ENCODE measurements at places on chromosomes 4 and X.

- no peak for DNase-seq
Measured at GRCh38 chr4:152847376-152847775, 67.6 kb downstream of the ARFIP1 start.

GRCh38 chr4:140152751-140153418, 1.1 kb downstream of the MAML3 start:
- peak; percentile 42 for DNase-seq

DNA sequence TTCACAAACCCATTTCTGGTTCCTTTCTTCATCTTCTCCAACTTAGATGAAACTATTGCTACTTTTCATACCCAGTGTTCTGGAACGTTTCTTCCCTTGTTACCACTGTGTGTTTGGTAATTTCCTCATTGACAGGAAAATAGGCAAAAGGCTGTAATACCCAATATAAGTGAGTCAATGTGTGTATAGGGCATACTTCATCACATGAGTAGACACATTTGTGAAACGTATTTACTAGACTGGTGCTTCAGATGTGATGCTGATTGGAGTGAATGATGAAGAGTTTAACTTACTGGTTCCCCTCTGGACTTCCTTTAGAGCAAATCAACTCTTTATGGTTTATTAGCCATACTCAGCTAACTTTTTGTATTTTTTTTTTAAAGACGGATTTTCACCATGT, 195.1 kb upstream of the ATP6AP2 start:
- no peak for DNase-seq

DNA sequence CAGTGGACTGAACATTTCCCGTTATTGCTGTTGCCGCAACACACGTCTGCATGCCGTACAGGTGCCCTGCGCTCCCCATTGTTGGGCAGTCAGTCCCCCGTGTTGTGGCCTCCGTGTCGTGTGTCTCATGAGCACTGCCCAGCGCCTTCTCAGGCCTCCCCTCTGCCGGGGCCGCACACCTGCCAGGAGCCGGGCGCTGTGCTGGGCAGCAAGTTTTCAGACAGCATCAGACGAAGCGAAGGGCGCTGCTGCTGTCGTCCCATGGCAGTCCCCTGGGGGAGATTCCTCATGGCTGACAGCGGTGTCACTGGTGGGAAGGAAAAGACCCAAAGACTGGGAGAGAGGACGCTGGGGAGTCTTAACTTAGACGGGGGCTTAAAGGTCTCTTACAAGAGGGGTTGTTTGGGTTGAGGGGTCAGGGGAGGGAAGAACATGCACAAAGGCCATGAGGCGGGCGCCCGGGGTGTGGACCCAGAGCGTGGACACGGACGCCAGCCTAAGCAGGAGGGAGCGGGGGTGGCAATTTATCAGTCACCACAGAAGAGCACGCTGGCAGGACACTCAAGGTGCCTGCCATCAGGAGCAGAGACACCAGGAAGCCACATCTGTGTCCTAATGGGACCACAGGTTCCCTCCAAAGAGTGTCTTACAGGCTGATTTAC, 47.3 kb downstream of the RGS12 start:
- DNase-seq: no peak

DNA sequence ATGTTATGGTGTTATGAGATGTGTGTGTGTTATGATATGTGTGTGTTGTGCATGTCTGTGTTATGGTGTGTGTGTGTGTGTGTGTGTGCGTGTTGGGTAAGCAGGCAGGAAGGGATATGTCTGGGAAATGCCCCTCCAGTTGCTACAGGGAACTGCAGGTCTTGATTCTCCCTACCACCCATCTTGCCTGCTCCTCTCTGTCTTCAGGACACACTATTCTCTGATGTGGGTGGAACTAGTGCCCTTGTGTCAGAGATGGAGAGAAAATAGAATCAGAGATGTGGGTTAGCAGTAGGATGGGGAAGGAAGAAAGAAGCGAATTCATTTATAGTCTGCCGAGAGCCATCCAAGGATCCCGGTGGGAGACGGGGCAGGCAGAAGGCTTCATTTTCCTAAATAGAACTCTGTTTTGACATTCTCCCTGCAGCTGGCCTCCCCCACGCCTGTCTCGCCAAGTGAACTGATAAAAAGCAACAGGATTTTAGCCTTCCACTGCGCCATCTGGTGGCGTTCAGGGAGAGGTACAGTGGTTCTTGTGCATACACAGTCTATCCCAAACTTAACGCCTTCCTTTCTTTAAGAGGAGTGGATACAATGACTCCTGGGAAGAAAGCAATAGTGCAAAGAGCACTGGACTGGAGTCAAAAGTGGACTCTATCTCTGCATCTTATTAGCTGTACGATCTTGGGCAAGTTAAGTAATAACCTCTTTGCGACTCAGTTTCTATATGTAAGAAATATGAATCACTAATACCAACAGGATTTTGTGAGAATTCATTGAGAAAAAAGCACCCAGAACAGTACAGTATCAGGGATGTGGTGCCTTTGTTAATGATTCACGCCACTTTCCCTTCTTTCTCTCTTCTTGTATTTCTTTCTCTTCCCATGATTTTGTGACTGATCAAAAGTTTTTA, 14.1 kb upstream of the MGST2 start:
- peak; percentile 79 for DNase-seq

DNA sequence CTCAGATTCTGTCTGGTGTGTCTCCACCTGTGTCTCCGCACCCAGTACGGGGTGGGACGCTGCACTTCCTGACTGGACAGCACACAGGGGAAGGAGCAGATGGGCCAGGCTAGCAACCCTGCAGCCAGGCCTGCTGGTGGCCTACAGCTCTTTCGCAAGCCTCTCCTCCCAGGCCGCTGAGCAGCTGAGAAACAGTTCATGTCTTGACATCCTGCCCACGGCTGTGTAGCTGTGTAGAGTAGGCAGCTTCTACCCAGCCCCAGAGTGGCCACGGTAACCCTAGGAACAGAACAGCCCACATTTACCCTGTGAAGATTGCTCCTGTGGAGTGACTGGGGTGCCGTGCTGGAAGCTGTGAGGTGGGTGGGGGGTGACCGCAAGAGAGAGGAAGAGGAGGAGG, 38.9 kb downstream of the CCNQ start:
- DNase-seq: no peak

- DNase-seq: peak; percentile 48
Measured at GRCh38 chr4:105622269-105622668, 69.8 kb downstream of the ARHGEF38 start.

DNA sequence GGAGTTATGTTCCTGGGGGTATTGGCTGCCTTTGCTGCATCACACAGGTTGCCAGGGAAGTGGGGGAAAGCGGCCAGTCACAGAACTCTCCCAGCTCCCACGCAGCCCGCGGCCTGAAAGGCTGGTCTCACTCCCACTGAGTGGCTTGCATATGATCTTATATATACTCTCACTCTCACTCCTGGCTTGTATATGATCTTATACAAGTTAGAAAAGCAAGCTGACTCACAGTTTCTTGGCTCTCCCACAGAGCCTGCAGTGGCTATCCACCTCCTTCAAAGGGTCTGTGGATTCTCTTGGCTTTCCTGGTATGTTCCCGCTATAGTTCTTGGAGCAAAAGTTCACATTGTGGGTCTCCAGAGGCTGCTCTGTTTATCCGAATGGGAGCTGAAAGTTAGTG, 833.5 kb upstream of the GALNTL6 start:
- no peak for DNase-seq

DNA sequence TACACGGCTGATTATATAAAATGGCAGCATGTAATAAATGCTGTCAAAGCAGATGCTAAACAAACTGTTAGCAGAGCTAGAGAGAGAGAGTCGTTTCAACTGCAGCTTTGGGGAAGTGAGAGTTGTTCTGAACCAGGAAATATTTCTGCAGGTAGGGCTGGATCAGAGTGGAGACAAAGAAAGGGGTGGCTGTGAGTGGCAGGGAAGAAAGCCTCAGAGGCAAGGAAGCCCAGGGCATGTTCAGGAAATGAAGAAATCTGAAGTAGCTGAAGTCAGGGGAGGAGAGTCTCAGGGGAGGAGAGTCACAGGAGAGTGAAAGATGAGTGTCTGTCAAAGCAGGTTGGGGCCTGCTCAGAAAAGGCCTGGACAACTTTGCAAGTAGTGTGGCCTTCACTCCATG, 48.4 kb upstream of the RPS6KA3 start:
- no peak for DNase-seq

DNA sequence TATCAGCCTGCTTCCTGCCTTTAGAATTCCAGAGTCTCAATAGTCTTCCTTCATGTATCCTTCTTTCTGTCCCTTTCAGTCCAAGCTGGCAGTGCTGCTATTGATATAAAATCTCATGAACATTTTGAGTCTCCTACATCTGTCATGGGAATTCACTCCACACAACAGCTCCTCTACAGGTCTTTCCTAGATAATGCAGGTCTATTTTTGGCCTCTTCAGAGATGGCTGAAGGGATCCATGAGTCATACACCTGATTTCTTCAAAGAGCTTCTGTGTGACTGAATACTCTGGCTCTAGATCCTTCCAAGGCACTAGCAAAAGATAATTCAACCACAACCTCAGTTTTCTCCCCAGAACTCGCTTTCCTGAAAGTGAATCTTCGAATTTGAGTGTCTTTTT, 115.4 kb downstream of the STPG2 start:
- peak; percentile 74 for DNase-seq

DNA sequence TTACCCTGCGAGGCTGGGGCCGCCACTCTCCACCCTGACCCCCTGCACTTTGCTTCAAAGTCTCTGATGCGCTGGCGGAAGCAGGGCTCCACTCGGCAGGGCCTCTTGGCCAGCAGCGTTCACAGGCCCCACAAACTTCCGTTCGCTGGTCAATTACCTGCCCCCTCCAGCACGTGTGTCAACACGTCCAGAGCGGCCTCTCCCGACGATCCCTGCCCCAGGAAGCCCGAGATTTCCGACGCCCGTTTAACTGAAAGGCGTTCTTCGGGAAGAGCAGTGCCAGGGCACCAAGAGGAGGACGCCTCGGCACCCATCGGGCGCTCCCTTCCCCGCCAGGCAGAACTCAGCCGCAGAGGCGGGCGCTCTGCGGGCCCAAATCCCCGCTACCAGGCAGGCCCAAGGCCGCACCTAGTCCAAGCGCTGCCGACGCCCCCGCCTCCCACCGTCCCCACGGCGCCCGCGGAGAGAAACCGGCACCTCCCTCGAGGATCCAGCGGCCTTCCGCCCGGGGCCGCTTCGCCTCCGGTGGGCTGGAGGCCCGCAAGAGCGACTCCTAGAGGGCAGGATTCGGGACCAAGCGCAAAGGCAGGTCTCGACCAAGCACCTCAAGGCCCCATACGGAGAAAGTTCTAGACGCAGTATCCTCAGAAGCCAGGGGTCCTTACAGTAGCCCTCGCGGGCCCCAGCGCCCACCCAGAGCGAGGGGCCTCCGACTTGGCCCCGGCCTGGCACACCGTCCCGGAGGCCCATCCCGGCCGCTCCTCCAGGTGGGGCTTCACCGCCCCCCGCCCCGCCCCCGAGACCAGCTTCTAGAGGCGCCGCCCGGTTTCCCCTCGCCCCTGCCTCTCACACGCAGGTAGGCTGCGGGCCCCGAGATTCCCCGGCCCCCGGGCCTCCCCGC, 586 bp downstream of the BCAP31 start:
- peak; percentile 49 for DNase-seq

- no peak for DNase-seq
Measured at GRCh38 chrX:134338527-134338926, 101.5 kb downstream of the CCDC160 start.

- no peak for DNase-seq
Measured at GRCh38 chrX:37357436-37357835, 8.3 kb downstream of the PRRG1 start.

DNA sequence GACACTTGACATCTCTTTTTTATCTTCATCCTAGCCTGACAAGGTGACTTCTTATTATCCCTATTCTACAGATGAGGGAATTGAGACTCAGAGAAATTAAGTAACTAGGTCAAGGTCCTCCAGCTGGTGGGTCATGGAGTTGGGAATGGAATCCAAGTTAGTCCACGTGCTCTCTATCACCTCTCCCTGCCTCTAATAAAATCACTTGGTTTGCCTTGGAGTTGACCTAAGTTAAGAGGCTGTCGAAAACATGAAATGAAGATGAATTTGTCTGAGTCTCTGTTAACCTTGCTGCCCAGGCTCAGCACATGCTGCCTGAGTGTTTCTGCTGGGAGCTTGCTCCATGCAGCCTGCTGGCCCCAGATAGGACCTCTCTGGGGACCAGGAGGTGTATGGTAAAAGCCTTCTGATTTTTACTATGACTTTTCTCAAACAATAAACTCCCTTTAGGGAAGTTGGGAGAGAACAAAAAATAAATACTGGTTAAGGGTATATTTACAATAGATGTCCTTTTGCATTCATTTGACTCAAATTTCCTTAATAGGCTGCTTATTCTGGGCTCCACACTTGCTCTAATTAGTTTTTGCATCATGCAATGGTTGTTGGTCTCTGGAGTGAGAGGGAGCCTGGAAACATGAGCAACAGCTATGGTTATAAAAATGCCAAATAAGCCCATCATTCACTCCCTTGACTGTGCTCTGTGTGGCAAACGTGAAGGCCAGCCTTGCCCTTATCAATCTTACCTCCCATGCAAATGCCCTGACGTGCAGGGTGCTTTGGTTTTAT, 61.6 kb upstream of the DHX15 start:
- no peak for DNase-seq

DNA sequence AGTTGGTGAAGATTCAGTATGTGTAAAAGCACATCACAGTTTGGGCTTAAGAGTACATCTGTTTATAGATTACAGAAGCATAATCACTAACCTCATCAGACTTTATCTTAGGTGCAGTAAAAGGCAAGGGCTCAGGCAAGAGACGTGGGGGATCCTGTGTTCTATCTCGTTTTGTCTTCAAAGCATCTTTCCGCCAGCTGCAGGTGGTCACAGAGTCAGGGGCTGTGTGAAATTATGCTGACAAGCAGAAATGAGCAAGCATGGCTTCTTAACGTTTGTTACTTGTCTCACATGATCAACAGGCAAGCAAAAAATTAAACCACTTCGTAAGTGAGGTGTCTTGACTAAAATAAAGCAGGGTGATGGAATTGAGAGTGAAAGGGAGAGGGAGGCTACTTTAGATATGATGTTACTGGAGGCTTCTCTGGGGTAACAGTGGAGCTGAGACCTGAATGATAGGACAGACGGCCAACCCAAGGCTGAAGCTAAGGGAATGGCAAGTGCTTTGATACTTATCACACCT, 1.4 kb upstream of the TEC start:
- no peak for DNase-seq

DNA sequence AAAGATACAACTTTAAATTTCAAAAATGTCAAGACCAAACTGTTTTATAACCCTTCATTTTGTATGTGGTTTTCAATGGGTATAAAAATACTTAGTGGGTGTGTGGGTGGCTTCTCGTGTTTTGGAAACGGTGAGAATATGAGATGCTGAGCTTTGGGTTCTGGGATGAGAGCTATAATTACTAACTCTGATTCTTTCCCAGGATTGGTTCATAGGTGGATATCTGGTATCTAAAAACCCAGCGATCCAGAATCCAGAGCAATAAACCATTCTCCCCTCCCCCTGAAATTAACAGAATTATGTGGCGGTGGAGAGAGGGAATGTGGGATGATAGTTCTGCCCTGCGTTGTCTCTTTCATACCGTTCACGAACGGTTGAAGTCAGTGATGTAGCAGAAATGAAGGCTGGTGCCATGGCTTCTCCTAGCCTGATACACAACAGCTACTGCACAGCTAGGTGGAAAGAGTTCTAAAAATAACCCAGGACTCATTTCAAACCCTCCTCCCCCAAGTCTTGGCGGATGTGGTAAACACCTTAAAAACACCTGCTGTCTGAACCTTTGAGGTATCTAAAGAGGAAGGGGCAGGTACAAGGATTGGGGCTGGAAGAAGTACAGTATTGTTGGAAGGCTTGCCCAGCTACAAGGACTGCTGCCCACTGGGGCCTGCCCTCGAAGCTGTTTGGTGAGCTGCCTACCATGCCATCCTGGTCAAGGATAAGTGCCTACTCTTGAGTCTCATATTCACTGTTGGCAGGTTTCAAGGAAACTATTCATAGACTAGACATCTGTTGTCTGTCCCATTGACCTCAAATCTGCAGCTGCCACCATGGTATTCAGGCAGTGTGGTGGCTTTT, 44.5 kb downstream of the SEPTIN11 start:
- no peak for DNase-seq

- no peak for DNase-seq
Measured at GRCh38 chrX:46630141-46630540, 56.6 kb downstream of the CHST7 start.

Data from kidney tubule cell (primary cell).